ENCODE measurements at places on chromosomes 1 and 21. TPM values are rescaled to one million over a fixed set of nuclear protein-coding genes. Genes with fewer than 3 reads are reported as not detected.

NPPB gene
- total RNA-seq, result not detected

DNA sequence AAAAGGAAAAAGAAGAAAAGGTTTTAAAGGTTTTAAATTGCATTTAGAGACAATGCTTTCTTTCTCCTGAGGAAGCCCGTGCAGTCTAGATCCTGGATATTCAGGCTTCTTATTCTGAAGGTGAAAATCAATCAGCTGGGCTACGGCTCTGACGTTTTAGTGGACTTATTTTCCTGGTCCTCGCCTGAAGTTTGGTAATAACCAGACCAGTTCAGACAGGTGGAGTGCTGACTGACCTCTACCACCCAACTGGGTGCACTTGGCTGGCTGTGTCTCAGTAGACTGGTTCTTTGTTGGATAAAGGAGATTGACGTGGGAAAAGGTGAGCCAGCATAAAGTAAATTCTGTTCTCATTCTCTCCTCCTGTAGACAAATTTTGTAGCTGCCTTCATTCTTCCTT is 7.2 kb upstream of the ATP1A1 start:
- no peaks in the 10 kb centered on the region for H3K36me3 ChIP-seq
- no peaks in the 10 kb centered on the region for H3K4me1 ChIP-seq
- H3K4me3 ChIP-seq, result no peak overlapping the region
- DNase-seq, result no peak

DNA sequence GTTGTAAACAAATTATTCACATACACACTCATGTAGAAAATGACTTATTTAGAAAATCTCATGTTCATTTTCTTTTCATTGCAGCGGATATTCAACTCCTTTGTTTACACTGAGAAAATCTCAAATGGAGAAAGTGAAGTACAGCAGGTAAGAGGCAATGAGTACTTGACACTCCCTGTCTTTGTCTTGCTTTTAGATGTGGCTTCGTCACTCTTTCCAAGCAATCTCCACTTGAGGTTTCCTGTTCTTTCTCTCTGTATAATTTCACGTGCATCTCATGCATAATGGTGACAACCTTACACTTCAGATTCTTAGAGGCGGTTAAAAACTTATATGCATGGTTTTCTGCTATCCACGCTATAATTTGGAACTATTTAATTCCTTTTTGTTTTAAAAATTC is 80.6 kb downstream of the CACHD1 start:
- no peak overlapping the region for H3K27ac ChIP-seq
- no peaks in the 10 kb centered on the region for H3K36me3 ChIP-seq
- H3K4me3 ChIP-seq, result no peak overlapping the region
- H3K27me3 ChIP-seq, result peaks cover 41% of the 10 kb centered on the region

- no peak overlapping the region for H3K27ac ChIP-seq
- peak; percentile 83 for DNase-seq
- peaks cover 2% of the 10 kb centered on the region for H3K4me1 ChIP-seq
These were observed 6.9 kb downstream of the ACKR1 start for GRCh38 chr1:159211331-159212136.

DNA sequence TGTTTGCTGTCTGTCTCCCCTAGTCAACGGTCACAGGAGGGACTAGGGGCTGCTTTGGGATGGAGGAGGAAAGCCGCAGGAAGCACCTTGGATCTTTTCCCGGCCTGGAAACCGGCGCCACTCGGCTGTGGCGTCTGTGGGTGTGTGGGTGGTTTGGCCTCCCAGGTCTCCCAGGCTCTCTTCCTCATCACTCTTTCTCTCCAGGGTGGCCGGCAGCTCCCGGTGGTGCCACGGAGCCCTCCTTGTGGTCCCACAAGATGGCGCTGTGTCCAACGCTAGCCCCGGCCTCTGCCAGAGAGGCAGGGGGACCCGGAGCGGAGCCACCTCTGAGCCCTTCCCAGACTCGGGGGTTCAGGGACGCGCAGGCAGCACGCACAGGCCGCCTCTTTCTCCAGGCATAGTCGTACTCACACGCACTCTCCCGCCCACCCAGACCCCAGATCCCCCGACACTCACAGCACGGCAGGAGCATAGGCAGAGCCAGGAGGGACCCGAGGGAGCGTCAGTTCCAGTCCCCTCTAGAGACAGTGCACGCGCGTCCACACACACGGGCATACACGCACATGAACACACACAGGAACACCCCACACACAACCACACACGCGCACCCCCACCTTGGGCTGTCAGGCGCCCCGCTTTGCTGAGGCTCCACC is 31.2 kb downstream of the CDCP2 start:
- no peak overlapping the region for H3K27ac ChIP-seq
- peak; percentile 91 for DNase-seq
- H3K4me1 ChIP-seq, result peaks cover 7% of the 10 kb centered on the region
- H3K36me3 ChIP-seq, result no peaks in the 10 kb centered on the region
- H3K27me3 ChIP-seq, result peaks cover 10% of the 10 kb centered on the region
- H3K4me3 ChIP-seq, result peak overlapping the region; percentile 43
